CD14-positive monocyte (primary cell): ENCODE measurements at places on chromosomes 5 and 9.

- DNase-seq: no peak
These were observed 851 bp upstream of the EEIG1 start for GRCh38 chr9:127981559-127982121.

DNA sequence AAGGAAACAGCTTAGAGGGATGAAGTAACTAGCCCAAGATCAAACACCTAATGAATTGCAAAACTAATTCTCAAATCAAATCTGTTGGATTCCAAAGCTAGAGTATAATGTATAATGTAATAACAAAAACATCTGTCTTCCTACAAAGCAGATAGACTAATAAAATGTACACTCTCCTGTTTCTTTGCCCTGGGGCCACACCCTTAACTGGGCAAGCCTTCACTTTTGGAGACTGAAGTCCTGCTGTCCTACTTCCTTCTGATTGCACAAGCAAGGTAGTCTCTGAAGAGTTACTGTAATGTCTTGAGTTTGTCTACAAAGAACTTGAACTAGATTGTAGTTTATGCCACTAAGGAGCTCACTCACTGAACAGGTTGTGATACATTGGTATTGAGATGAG, 2.5 kb downstream of the TTC1 start:
- DNase-seq: no peak

DNA sequence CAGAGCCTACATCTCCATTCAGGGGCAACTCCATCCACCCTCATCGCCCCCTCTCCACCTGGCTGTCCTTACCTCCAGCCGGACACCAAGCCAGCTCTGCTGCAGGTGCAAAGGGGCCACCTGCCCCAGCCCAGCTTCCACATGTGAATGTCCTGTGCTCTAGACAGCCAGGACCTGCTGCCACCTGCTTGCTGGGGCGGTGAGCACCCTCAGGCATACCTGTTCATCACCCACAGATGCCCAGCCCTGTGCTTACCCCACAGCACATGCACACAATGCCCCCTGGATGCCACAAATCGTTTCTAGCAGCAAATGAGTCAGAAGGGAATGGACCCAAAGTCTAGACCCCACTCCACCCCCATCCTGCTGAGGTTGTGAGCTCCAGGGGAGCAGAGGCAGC, 13.3 kb upstream of the NKD2 start:
- no peak for DNase-seq

- no peak for DNase-seq
These were observed 61.9 kb downstream of the PIK3R1 start for GRCh38 chr5:68277431-68277830.

DNA sequence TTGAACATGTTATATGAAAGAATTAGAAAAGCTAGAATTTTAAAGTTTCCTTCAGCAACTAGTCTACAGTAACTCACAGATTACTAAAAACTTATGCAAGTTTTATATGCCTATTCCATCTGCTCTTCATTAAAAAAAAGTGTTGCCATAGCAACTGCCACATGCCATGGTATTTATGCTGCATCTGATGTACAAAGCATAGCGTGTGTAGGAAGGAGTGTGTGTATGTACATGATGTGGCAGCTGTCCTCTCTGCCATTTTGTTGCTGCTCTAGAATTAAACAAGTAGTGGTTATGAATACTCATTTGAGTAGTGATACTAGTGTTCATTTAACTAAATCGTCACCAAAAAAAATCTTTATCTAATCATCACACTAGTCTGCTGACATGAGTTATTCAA, 593.5 kb downstream of the CETN3 start:
- no peak for DNase-seq

GRCh38 chr9:114893221-114894010, 37.0 kb downstream of the TNFSF8 start:
- DNase-seq: peak; percentile 94

DNA sequence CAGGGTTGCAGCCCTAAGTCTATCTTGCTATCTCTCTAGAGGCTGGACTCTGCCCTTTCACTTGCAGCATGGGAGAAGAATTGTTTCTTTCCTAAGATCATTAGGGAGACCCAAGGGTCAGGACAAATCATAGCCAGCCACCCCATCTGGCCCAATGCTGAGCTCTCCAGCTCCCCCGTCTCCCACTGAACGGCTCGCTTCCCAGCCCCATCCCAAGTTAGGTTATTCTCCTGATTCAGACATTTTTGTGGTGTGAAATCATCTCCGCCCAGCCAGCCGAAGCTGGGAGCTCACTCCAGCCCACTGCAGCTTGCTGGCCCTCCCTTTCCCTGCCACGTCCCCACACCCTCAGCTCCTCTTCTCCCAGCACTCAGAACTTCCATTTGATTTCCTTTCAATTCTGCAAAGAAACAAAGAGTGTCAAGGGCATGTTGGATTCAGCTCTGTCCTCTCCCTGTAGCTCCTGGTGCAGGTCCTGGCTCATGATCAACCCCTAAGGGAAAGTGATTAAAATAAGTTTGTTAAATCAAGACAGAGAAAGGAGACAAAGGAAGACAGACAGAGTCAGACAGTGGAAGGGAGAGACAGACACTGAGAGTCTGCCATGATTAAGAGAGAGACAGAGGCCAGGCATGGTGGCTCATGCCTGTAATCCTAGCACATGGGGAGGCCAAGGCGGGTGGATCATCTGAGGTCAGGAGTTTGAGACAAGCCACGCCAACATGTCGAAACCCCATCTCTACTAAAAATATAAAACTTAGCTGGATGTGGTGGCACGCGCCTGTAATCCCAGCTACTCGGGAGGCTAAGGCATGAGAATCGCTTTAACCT, 12.6 kb upstream of the SPARC start:
- DNase-seq: no peak

DNA sequence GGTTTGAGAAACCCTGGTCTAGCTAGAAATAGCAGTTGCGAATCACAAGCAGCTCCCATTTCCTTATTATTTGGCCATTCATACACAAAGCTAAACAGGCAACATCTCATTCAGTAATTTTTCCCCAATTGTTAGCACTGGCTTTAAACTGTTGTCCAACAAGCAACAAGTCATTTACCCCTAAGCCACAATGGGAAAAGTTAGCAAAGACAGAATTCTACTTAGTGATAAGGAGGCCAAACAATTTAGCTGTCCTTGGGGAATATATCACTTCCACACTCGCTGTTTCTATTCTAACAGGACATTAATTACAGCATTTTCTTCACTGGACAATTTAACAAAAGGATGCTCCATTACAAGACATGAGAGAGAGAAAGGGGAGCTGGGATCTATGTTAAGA, 2.8 kb downstream of the MYO10 start:
- DNase-seq: no peak

GRCh38 chr5:37966291-37966690, 126.5 kb upstream of the GDNF start:
- DNase-seq: no peak

GRCh38 chr5:179607160-179607931, 16.1 kb downstream of the HNRNPH1 start:
- no peak for DNase-seq

- no peak for DNase-seq
These were observed 6.3 kb downstream of the DAPK1 start for GRCh38 chr9:87503927-87504326.

DNA sequence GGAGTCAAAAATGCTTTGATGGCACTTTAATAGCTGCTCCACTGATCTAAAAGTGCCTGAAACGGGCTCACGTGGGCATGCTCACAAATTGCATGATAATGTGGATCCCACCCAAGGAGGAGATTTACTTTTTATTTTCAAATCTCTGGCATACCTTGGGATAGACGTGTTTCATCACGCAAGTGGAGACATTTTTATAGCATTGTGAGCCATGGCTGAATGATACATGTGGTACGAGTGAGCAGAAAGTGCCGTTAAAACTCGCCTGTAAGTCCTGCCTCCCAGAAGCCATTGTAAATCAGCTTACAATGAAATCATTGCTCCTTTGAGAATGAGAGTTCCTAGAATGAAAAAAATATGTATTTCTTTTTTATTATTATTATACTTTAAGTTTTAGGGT, 514.7 kb downstream of the MAT2B start:
- no peak for DNase-seq

DNA sequence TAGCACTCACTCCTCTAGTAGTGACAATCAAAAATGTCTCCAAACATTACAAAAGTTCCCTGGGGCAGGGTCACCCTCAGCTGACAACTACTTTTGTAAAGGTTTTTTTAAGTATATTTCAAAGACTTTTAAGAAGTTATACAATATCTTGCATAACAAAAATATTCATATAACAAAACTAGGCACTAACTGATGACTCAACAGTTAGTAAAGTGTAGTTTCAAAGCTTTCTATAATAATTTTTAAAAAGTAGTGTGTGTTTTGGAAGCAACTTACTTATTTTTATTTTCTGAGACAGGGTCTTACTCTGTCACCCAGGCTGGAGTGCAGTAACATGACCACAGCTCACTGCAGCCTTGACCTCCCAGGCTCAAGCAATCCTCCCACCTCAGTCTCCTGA, 84.9 kb downstream of the BAAT start:
- DNase-seq: no peak

DNA sequence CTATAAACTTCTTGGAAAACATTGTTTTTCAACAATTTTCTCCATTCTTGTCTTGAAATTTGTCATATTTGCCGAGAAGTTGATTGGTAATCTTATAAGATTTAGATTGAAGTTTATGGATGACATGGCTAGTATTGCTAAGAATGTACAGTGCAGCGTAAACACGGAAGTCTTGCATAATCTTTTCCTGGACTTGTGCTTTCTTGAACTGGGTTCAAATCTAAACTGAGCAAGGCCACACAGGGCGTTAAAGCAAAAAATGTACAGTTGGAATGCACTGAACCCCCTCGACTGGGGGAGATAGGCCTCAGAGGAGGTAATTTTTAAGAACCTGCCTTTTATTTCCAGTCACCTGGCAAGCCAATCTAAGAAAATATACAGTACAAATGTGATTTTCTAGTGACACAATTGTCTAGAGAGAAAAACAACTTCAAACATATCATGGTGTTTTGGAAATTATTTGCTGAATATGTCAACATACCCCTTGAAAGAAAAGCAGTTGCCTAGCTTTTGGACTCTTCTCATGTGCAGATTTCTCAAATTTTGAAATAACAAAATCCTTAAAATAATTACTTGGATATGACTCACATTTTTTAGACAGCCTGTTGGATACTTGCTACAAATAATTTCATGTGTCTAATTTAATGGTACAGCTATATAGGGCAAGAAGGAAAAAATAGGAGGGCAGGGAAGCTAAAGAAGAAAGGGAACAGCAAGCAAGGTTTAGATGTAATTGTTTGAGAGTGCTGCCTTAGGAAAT, 18.5 kb upstream of the GAS1 start:
- DNase-seq: no peak

GRCh38 chr9:98927724-98928123, 16.0 kb upstream of the COL15A1 start:
- DNase-seq: no peak

- DNase-seq: no peak
These were observed 139.8 kb downstream of the SLIT3 start for GRCh38 chr5:169161022-169161680.

GRCh38 chr9:93129286-93129685, 4.8 kb downstream of the NINJ1 start:
- peak; percentile 63 for DNase-seq

DNA sequence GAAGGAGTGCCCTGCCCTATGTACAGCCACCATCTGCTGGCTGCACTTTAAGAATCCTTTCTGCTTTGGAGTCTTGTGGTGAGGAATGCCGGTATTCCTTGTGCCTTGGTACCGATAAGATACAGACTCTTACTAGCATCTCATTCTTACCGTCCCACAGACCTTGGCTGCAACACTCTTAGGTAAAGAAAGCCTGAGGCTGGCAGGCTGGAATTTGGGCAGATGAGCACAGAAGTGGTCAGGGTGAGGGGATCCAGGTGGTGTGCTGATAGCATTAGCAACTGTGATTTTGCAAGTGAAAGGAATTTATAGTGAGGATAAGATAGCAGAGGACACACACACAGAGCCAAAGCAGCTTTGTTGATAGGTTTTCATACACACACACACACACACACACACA, 198.1 kb downstream of the ENC1 start:
- DNase-seq: no peak
